ENCODE measurements at places on chromosomes 2 and 18.

GRCh38 chr2:144663207-144663606, 143.3 kb upstream of the ZEB2 start:
- DNase-seq = no peak

GRCh38 chr2:8870441-8870840, 33.0 kb upstream of the KIDINS220 start:
- no peak for DNase-seq

- DNase-seq = peak; percentile 5
These were observed at the start of gene MAL for GRCh38 chr2:95025406-95026319. TSS of gene MAL (plus strand) at chr2:95025708. CDS start at chr2:95025793, 85 bp downstream.

DNA sequence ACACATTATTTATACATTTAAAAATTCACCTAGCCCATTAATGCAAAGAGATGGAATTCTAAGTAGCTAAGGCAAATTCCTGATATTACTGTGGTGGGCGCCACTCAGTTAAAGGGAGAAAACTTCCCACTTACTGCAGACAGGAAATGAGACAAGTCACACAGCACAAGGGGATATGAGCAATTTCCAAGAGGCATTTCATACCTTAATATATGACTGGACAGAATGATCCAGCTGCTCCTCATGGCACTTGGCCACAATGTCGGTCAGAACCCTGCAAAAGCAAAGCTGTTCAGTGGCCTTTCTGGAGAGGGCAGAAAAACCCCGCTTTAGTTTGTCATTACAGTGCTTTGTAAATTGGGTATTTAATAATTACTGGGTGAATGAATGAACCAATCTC, 121.4 kb upstream of the CCDC195 start:
- no peak for DNase-seq

GRCh38 chr2:46690825-46691224, 211.5 kb downstream of the TMEM247 start:
- no peak for DNase-seq

GRCh38 chr2:18522484-18523146, 37.8 kb downstream of the RDH14 start:
- no peak for DNase-seq

DNA sequence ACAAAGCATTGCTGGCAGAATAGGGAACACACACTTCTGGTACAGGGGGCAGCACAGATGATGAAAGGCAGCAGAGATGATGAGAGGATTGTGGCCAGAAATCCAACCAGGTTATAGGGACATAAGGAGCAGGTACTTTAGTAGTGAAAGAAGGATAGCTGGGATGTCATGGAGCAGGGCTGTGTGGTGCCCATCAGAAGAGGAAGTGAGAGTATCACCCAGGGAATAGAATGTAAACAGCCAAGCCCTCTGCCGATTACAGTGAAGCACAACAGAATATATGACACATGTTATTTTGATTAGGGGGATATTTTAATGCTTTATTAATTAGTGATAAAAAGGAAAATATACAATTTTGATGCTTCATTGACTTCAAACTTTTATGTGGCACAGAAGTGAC, 883.4 kb upstream of the CDH2 start:
- DNase-seq = no peak

DNA sequence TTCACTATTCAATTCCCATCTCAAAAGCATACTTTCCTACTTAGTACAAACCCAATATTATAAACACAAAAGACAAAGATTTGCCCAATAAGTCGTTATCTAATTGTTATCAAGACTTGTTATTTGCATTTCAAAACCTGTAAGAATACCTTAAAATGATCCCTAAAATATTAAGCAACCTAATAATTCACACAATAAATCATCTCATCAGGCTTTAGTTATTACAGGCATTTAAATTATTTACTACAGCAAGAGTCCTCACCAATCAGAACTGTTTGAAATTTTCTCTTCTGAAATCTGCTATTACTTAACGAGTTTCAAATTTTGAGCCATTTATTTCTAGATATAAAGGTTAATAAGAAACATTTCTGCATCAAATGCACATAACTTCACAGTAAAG, 1.6 kb downstream of the CCDC88A start:
- DNase-seq = peak; percentile 19

- peak; percentile 80 for DNase-seq
These were observed 35.2 kb downstream of the FAM178B start for GRCh38 chr2:96951125-96951654.

- DNase-seq = no peak
These were observed 980.8 kb downstream of the TSN start for GRCh38 chr2:122736279-122736678.

- no peak for DNase-seq
These were observed 8.4 kb downstream of the NCAPH start for GRCh38 chr2:96344011-96344410.

DNA sequence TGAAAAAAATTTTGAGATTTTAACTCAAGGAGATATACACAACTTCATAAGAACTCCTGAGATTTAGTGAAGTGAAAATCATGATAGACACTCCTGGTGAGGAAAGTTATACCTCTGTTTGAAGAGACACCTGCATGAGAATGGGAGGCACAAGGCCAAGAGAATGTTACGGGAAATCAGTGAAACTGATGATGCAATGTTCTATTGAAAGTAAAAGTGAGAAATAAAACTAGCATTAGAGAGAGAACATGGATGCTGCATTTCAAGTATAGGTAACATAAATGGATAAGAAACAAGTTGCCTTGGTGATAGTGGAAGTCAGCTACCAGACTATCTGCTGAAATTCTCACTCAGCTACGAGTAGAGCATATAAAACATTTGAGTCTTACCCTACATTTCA, 562.1 kb upstream of the FANCL start:
- no peak for DNase-seq

DNA sequence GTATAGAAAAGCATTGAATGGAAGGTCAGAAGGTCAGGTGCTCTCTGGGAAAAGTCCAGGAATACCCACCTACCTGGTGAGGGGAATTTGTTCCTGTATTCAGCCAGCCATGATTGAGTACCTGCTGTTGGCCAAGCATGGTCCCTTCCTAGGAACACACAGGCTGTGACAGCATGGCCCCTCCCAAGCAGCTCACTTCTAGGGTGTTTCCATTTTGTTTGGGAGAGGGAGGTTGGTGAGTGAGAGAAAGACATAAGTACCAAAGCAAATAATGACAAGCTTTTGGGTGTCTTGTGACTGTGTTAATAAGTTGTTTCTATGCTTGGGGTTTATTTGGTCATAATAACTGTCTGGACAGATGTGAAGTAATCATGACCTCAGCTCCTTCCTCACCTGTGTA, 46.3 kb downstream of the CABLES1 start:
- no peak for DNase-seq

- DNase-seq = peak; percentile 59
These were observed 284.5 kb downstream of the MTX2 start for GRCh38 chr2:176553685-176554100.

GRCh38 chr2:167293172-167293781, 405.0 kb downstream of the XIRP2 start:
- DNase-seq = no peak

- DNase-seq = no peak
These were observed 889.9 kb upstream of the CHAC2 start for GRCh38 chr2:52877703-52878102.

DNA sequence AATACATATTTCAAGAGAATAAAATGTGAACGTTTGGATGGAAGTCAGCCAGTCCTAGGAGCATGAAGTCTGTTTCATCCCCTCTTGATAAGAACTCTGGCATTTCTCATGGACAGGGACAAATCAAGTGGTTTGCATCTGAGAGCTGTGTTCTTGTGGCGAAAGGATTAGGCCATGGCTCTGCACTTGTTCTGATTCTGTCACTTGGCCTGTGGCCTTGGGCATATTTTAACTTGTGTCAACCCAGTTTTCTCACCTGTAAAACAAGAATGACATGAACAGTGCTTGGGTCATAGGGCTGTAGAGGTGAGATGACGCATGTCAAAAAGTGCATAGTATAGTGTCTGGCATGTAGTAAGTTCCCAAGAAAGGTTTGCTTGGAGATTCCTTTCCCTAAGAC, 125.8 kb downstream of the MGAT5 start:
- DNase-seq = no peak

DNA sequence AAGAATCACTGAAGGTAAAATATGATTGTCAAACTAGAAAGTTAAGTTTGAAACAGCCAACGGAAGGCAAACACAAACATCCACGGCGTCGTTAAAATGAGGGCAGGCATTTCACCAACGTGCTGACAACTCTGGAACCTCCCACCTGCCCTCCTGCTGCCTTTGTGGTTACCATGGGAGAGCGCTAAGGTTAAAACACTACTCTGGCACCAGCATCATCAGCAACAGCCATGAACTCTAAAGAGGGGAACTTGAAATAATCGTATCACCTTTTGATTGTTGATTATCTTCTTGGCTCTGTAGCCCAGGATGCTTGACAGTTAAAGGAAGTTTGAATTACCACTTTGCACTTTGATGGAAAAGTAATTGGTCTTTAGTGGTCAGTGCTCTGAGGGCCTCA, 34.7 kb downstream of the CYB5A start:
- no peak for DNase-seq

DNA sequence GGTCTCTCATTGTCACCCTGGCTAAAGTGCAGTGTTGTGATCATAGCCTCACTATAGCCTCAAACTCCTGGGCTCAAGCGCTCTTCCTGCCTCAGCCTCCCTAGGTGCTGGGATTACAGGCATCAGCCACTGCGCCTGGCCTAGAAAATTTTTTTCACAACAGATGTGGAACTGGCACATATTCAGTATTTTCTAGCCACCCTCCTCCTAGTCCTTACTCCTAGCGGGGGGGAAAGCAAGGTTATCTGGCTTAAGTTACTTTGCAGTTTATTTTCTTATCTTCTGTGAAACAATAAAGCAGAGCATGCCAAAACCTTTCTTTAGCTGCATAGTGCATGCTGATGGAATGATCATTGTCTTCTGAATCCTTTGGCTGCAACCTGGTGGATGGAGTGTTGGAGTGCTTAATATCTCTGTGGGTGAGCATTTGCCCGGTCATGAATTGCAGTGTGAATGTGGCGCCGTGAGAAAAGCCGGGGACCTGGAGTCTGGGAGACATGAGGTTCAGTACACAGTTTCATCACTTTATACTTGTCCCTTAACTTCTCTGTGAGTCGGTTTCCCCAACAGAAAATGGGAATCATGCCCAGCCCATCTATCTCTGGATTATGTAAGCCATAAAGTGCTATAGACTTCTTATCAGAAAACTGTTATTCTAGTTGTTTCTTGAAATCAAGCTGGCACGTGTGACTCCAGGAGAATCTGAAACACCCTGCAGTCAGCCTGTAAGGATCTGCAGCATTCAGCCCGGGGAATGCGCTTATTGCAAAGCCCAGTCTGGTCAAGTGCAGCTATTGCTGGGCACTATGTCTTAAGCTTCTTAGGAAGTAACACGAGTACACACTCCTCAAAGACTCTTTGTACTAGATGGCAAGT, 38.2 kb upstream of the MAP3K20 start:
- DNase-seq = no peak

DNA sequence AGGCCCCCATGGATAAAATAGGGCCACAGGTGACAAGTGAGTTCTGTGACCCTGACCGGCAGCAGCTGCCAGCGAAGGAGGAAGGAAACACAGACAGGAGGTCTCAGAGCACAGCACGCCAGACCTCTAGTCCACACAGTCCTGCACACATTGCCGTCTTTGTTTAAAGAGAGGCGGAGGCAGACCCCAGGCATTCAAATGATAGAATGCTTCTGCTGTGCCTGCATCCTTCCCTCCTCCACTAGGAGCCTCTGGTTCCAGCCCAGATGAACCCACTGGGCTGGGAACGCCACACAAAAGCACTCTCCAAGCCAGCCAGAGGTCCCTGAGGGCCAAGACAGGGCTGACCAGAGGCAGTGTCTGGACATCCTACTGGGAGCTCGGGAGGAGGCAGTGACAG, 118.7 kb downstream of the KLHL29 start:
- no peak for DNase-seq

DNA sequence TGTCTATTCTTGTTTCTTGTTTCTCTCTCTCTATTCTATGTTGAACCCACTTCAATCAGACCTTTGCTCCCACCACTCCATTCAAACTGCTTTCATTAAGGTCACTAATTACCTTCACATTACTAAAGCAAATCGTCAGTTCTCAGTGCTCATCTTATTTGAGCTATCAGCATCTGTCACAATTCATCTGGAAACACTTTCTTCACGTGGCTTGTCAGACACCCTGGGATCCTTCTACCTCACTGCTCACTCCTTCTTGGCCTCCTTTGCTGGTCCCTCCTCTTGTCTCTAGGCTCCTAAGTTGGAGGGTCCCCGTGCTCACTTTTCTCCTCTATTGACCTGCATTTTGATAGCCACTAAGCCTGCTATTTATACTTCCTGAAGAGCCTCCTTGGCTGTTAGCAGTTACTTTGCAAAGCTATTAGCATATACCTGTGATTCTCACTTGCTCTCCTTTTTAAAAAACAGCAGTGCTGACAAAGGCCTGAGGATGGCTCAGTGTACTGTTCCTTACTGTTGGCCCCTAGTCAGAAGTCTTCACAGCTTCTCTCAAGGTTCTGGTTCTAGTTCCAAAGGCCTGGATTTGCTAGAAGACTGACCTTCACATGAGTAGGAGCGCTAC, 80.2 kb downstream of the PLEKHM3 start:
- DNase-seq = no peak

GRCh38 chr2:239944694-239945551, 80.2 kb downstream of the NDUFA10 start:
- DNase-seq = no peak

DNA sequence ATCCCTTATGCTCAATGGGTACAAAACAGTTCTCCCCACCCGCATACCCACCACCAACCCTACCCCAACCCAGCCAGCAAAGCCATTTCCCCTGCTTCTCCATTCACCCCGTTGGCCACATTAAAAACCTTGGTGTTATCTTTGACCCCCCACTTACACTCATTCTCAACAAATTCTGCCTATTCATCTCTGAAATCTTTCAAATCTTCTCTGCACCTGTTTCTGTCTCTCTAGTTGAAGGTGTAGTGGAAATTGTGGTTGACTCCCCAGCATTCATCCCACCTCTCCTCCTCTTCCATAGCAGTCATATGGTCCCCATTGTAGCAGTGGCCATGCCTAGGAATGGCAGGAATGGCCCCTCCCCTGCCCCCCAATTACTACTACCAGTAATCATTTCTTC, 20.5 kb upstream of the TET3 start:
- DNase-seq = no peak

- DNase-seq = no peak
These were observed 2.5 kb upstream of the CNDP2 start for GRCh38 chr18:74493689-74494088.

GRCh38 chr18:26504831-26505230, 43.5 kb downstream of the KCTD1 start:
- DNase-seq = no peak

DNA sequence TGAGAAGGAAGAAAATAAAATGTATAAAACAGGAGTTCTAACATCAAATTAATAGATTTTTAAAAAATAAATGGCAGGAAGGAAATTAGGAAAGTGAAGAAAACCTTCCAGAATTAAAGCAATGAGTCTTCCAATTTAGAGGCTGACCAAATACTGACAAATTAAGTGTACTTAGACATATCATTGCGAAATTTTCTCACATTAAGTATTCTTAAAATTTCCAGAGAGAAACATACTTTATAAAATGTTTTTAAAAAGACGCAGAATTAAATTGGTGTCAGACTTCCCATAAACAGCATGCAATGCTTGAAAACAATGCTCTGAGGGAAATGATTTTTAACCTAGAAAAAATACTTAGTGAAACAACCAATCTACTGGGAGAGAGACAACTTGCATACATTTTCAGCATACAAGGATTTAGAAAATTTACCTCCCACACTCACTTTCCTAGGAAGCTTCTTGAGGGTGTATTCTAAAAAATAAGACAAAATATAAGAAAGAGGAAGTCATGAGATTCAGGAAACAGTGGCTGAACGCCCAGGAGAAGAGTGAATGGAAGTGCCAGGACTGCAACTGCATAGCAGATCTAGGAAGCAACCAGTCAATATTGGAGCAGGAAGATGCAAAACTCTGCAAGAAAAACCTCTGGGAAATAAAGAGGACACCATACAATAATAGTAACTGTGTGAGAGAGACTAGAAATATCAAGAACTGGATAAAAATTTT, 339.9 kb downstream of the ADCYAP1 start:
- no peak for DNase-seq

Data from NCI-H1694 (cell line).